ENCODE measurements at places on chromosomes 12 and 14. TPM values are rescaled to one million over a fixed set of nuclear protein-coding genes. Genes with fewer than 3 reads are reported as not detected.
A peak's percentile ranks its signal among the peaks of the same experiment; 100 is the strongest.

- peak overlapping the region; percentile 61 for H3K27ac ChIP-seq
- H3K4me1 ChIP-seq = no peaks in the 10 kb centered on the region
- DNase-seq = no peak
- H3K4me3 ChIP-seq = no peak overlapping the region
- H3K36me3 ChIP-seq = no peaks in the 10 kb centered on the region
These were observed 204.7 kb downstream of the TTC7B start for GRCh38 chr14:90611501-90611900.

GRCh38 chr14:38616959-38617358 lies 361.1 kb upstream of the CLEC14A start:
- H3K4me1 ChIP-seq = no peaks in the 10 kb centered on the region
- no peaks in the 10 kb centered on the region for H3K27me3 ChIP-seq
- H3K4me3 ChIP-seq = no peak overlapping the region
- H3K27ac ChIP-seq = no peak overlapping the region

GALNT9 gene
- total RNA-seq = 2.2 TPM

MANSC4 gene
- total RNA-seq = not detected

- H3K27me3 ChIP-seq = no peaks in the 10 kb centered on the region
- H3K27ac ChIP-seq = no peak overlapping the region
These were observed 95.1 kb downstream of the LLPH start for GRCh38 chr12:66035288-66035966.

- H3K4me3 ChIP-seq = no peak overlapping the region
- H3K27ac ChIP-seq = no peak overlapping the region
- DNase-seq = no peak
- no peaks in the 10 kb centered on the region for H3K27me3 ChIP-seq
These were observed 219.7 kb downstream of the TMEM121 start for GRCh38 chr14:105746124-105746514.

GRCh38 chr12:49364989-49365388 lies 2.3 kb upstream of the SPATS2 start:
- DNase-seq = no peak
- no peak overlapping the region for H3K27ac ChIP-seq
- H3K4me1 ChIP-seq = peaks cover 18% of the 10 kb centered on the region

GRCh38 chr12:64044191-64044590 lies 177.9 kb downstream of the KICS2 start:
- peaks cover 13% of the 10 kb centered on the region for H3K4me1 ChIP-seq
- no peak for DNase-seq
- no peaks in the 10 kb centered on the region for H3K36me3 ChIP-seq
- no peak overlapping the region for H3K27ac ChIP-seq
- H3K4me3 ChIP-seq = no peak overlapping the region

DNA sequence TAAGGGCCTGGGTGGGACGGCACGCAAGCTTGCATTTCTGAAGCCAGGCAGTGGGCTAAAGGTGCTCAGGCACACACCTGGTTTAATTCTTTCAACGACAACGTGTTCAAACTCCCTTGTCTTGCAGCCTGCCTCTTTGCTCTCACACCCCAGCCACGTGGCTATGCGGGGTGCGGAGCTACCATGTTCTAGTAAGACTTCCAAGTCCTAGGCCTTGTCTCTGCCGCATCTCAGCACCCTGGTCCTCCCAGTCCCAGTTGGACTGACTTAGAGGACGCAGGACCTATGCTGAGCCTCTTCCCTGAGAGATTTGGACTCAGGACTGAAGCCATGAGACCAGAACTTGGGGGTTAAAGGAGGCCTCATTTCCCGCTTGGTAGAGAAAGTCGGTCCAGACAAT lies 62.2 kb downstream of the CLMN start:
- no peak overlapping the region for H3K4me3 ChIP-seq
- H3K4me1 ChIP-seq = peaks cover 4% of the 10 kb centered on the region
- no peak for DNase-seq
- H3K36me3 ChIP-seq = no peaks in the 10 kb centered on the region
- H3K27me3 ChIP-seq = no peaks in the 10 kb centered on the region
- no peak overlapping the region for H3K27ac ChIP-seq

- no peaks in the 10 kb centered on the region for H3K36me3 ChIP-seq
- peak overlapping the region; percentile 86 for H3K27ac ChIP-seq
- peaks cover 21% of the 10 kb centered on the region for H3K4me1 ChIP-seq
- peak; percentile 46 for DNase-seq
These were observed 1.1 kb upstream of the NUDT4 start for GRCh38 chr12:93376436-93377251.

- no peaks in the 10 kb centered on the region for H3K36me3 ChIP-seq
- H3K27me3 ChIP-seq = no peaks in the 10 kb centered on the region
- no peak overlapping the region for H3K4me3 ChIP-seq
These were observed 132.8 kb upstream of the LGR5 start for GRCh38 chr12:71306808-71307207.

GRCh38 chr12:18391151-18391550 lies 129.8 kb downstream of the PIK3C2G start:
- no peak overlapping the region for H3K4me3 ChIP-seq
- H3K36me3 ChIP-seq = no peaks in the 10 kb centered on the region
- H3K27me3 ChIP-seq = no peaks in the 10 kb centered on the region
- no peaks in the 10 kb centered on the region for H3K4me1 ChIP-seq
- DNase-seq = no peak
- H3K27ac ChIP-seq = no peak overlapping the region

NGB gene
- total RNA-seq = not detected

DNA sequence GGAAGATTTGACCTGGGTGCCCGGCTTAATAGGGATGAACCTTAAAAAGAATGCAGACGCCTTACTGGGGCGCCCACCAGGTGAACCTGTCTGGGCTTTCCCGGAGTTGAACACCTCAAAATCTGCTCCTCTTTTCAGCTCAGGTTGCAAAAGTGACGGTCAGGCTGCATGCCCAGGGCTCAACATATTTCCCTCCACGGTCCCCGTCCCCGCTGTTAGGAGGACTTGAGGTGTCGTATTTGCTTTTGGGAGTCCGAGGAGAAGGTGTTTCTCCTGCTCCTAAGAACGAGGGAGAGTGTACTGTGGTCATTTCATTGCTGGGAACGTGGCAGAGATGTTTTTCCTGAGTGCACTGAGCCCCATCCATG lies 1.2 kb downstream of the DLK1 start:
- H3K4me1 ChIP-seq = peaks cover 16% of the 10 kb centered on the region
- H3K27me3 ChIP-seq = peaks cover 33% of the 10 kb centered on the region
- H3K36me3 ChIP-seq = no peaks in the 10 kb centered on the region
- peak overlapping the region; percentile 49 for H3K4me3 ChIP-seq
- peak overlapping the region; percentile 74 for H3K27ac ChIP-seq
- DNase-seq = no peak

DNA sequence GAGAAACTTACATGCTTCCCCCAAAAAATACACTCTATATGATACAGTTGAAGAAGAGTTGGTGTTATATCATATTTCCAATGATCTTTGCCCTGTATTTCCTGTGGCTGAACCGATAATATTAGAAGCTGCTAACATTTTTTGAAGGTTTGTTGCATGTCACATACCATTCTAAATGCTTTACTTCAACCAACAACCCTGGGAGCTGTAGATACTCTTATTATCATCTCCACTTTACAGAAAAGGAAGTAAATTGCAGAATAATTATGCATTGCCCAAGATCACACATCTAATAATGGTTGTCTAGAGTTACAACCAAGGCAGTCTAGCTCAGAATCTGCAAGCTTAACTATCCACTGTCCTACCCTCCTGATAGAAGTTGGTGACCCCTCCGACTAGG lies 182.8 kb downstream of the NUAK1 start:
- no peak overlapping the region for H3K4me3 ChIP-seq
- no peak for DNase-seq
- H3K27me3 ChIP-seq = no peaks in the 10 kb centered on the region
- H3K27ac ChIP-seq = no peak overlapping the region

DNA sequence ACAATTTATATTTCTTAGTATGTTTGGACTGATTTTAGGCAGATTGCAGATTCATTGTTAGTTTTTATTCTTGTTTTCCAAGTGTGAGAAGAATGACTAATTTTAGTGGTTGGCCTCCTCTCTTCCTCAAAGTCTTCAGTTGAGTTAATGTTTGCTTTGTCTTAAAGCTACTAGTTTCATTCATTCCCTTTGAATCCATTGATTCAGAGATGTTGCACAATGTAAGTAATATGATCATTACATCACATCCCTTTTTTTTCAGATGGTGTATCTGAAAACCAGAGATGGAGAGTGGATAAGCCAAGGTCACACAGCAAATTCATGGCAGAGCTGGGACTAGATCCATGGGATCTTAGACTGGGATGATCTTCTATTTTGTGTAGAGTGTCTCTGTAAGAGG lies 577.5 kb downstream of the BCL11B start:
- no peak overlapping the region for H3K4me3 ChIP-seq
- H3K4me1 ChIP-seq = no peaks in the 10 kb centered on the region
- H3K27me3 ChIP-seq = peaks cover 4% of the 10 kb centered on the region
- no peak overlapping the region for H3K27ac ChIP-seq
- no peak for DNase-seq

- H3K4me3 ChIP-seq = no peak overlapping the region
- no peak overlapping the region for H3K27ac ChIP-seq
- H3K4me1 ChIP-seq = peaks cover 31% of the 10 kb centered on the region
These were observed 88.1 kb upstream of the DIO3 start for GRCh38 chr14:101473045-101473729.

DNA sequence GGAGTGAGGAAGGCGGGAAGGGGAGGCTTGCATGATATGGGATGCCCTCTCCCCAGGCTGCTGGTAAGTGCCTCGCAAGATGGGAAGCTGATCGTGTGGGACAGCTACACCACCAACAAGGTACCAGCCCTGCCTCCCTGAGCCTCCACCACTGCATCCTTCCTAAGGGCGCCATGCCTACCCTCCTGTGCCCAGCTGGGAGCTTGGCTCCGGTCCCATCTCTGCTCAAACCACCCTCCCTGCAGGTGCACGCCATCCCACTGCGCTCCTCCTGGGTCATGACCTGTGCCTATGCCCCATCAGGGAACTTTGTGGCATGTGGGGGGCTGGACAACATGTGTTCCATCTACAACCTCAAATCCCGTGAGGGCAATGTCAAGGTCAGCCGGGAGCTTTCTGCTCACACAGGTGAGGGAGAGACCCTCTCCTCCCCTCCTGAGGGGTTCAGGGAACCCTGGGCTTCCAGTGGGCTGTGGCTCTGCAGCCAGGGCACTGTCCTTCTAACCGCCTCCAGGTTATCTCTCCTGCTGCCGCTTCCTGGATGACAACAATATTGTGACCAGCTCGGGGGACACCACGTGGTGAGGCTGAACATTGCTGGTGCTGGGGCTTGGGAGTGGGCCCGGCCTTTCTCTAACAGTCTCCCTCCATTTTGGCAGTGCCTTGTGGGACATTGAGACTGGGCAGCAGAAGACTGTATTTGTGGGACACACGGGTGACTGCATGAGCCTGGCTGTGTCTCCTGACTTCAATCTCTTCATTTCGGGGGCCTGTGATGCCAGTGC lies 2.6 kb downstream of the GNB3 start:
- no peaks in the 10 kb centered on the region for H3K27me3 ChIP-seq
- H3K4me3 ChIP-seq = no peak overlapping the region
- DNase-seq = no peak
- H3K4me1 ChIP-seq = no peaks in the 10 kb centered on the region
- H3K36me3 ChIP-seq = no peaks in the 10 kb centered on the region

DNA sequence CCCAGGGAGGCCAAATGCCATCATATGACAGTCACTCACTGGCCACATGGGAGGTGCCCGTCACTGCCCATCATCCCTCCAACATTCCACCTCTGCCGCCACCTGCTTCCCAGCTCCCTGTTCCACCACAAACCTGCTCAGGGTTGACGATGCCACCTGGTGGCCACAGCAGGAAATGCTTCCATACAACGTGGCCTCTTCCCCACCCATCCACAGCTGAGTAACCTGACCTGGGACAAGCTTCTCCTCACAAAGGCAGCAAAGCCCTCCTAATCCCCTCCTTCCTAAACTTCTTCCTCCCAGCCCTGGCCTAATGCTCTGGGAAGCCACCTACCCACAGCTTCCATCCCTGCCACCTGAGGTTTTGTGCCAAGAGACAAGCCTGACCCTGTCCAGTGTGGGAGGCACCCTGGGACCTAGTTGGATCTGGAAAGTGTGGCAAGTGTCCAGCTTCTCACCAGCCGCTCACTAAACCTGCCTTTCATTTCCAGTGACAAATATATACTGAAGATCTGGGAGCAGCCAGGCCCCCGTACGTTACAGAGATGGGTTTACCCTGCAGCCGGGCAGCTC lies 4.3 kb downstream of the DEGS2 start:
- H3K36me3 ChIP-seq = no peaks in the 10 kb centered on the region
- no peak overlapping the region for H3K4me3 ChIP-seq
- peak overlapping the region; percentile 70 for H3K27ac ChIP-seq
- H3K4me1 ChIP-seq = peaks cover 25% of the 10 kb centered on the region

CFAP251 gene
- 3.7 TPM for total RNA-seq

DNA sequence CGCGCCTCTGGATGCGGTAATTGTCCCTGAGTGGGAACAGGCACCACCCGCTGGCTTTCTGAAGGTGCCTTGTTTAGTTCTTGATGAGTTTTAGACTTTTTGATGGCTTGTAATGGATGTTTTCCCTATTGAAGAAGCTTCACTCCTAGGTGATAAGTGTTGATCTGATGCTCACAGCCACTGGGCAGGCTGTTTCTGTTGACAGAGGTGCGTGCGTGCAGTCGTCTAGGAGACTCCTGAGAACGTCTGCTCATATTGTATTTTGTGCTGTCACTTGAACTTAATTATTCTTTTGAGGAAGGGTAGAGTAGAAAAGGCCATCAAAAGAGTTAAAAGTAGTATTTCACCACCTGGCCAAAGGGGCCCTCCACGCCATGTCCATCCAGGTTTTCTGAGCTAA lies 70.5 kb downstream of the EP400 start:
- no peak overlapping the region for H3K4me3 ChIP-seq
- H3K36me3 ChIP-seq = no peaks in the 10 kb centered on the region
- H3K27ac ChIP-seq = no peak overlapping the region
- no peaks in the 10 kb centered on the region for H3K27me3 ChIP-seq
- H3K4me1 ChIP-seq = no peaks in the 10 kb centered on the region

MRPL51 gene
- 81.6 TPM for total RNA-seq

GRCh38 chr12:69466867-69467266 lies 3.3 kb upstream of the FRS2 start:
- DNase-seq = no peak
- H3K27ac ChIP-seq = no peak overlapping the region
- no peaks in the 10 kb centered on the region for H3K4me1 ChIP-seq
- H3K4me3 ChIP-seq = no peak overlapping the region
- no peaks in the 10 kb centered on the region for H3K27me3 ChIP-seq
- H3K36me3 ChIP-seq = no peaks in the 10 kb centered on the region

GRCh38 chr12:41907550-41907949 lies 237.1 kb downstream of the GXYLT1 start:
- no peaks in the 10 kb centered on the region for H3K27me3 ChIP-seq
- no peak for DNase-seq
- no peaks in the 10 kb centered on the region for H3K4me1 ChIP-seq
- H3K27ac ChIP-seq = no peak overlapping the region
- H3K4me3 ChIP-seq = no peak overlapping the region

GRCh38 chr14:96363751-96364336 lies 518 bp downstream of the GSKIP start:
- no peaks in the 10 kb centered on the region for H3K27me3 ChIP-seq
- H3K4me3 ChIP-seq = peak overlapping the region; percentile 87

Data from hepatocyte (in vitro differentiated cells).